ENCODE measurements at places on chromosomes 7 and 10. TPM values are rescaled to one million over a fixed set of nuclear protein-coding genes. Genes with fewer than 3 reads are reported as not detected.

DNA sequence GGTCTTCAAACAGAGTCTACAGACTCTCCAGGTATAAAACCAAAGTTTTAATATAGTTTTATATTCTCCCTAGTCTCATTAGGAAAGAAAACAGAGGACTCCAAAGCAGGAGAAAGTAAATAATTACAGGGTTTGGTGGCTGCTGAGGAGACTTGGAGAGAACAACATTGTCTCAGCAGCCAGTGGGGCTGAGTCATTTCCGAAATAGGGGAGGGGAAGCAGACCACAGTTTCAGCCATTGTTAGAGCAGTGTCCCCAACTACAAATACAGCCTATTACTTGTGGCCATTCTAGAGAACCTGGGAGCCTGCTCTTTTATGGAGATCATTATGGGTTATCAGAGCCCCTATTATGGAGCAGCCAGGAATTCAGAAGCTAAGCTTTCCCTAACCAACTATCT, 44.2 kb upstream of the A1CF start:
- no peak for DNase-seq

- DNase-seq = no peak
Measured at GRCh38 chr10:110218632-110219031, 11.2 kb downstream of the MXI1 start.

GRCh38 chr7:21746949-21747348, 198.8 kb downstream of the CDCA7L start:
- DNase-seq = no peak

DNA sequence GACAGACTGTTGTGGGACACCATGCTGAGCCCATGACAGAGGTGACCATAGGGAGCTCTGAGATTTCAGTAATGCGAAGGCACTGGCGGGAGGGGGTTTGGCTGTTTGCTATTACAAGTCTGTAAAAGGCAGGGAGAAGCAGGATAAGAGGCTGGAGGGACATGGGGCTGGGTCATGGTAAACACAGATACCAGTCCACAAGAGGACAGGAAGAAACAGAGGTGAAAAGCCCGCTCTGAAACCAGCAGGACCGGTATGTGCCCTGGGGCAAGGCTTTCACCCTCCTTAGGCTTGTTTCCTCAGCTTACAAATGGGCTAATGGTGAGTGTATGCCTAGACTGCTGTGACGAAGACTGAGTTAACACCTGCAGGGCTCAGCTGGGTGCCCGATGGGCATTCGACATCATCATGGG, 34.1 kb downstream of the ANXA11 start:
- no peak for DNase-seq

- no peak for DNase-seq
Measured at GRCh38 chr10:43939939-43940820, 291.5 kb upstream of the ZNF32 start.

GRCh38 chr7:45026984-45027773, 27.2 kb downstream of the CCM2 start:
- DNase-seq = no peak

DNA sequence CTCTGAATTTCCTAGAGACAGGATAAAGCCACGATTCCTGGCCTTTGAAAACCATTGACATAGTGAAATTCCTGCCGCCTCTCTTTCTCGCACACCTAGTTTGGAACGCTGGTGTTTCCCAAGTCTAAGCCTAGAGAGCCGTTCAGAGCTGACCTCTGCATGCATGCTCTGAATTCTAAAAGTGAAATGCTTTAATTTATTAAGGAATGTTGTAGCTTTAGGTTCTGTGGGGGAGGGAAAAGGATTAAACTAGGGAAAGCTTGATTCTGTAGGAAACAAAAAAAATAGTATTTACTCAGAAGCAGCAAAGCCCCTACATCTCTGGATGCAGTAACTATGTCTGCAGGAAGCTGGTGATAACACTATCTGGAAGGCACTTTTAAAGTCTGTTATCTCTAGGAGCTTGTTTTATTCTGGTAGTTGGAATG, 27.3 kb downstream of the PFKP start:
- no peak for DNase-seq

- no peak for DNase-seq
Measured at GRCh38 chr10:116683166-116683565, 59.2 kb downstream of the HSPA12A start.

GRCh38 chr7:130894146-130894908, 160.3 kb upstream of the KLF14 start:
- no peak for DNase-seq

DNA sequence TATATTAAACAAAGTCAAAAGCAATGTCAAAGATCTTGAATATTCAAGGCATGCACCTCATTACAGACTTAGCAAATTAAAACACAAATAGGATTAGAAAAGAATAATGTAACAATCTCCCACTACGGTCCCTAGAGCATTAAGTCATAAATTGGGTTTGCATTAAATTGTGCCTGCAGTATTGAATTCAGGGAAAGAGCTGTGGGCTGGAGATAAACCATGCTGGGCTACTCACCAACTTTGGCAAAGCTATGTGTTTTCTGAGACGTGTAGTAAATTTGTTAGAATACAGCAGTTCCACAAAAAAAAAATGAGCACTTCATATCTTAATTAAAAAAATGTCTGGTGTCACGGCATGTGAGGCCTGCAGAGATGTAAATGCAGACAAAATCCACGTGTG, 241.6 kb downstream of the SNX10 start:
- DNase-seq = no peak

- no peak for DNase-seq
Measured at GRCh38 chr10:90130321-90131086, 429.1 kb downstream of the KIF20B start.

GRCh38 chr7:50682079-50682478, 100.6 kb downstream of the GRB10 start:
- no peak for DNase-seq

DNA sequence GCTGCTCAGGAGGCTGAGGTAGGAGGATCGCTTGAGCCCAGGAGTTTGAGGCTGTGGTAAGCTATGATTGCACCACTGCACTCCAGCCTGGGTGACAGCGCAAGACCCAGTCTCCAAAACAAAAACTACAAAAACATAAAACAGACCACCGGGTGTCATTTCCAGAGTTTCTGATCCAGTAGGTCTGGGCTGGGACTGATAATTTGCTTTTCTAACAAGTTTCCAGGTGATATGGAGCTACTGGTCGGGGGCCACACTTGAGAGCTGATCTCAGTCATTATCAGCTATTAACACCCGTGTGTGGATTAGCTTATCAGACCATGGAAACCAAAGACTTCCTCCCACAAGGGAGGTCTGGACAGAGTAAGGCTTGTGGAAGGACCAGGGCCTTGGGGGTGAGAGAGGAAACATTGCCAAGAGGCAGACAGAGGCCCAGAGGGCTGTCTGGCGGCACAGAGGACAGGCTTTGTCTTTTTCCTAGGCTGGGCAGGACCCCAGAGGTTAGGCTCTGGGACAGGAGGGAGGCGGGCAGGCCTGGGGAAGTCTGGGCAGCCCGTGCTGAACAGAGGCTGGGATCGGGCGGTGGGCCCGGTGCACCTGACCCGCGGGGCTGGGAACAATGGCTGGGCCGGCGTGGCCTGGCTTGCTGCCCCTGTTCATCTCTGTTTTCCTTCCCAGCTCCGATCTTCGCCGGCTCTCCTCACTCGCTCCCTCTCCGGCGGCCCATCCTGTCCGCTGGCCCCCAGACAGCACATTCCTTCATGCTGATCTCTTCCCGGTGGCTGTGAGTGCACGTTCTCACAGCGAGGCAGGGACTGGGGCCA, 25.2 kb downstream of the TMEM270 start:
- no peak for DNase-seq

- no peak for DNase-seq
Measured at GRCh38 chr7:90857603-90858002, 261.5 kb downstream of the CDK14 start.

GRCh38 chr7:30697719-30698460, 15.6 kb upstream of the CRHR2 start:
- DNase-seq = no peak

- no peak for DNase-seq
Measured at GRCh38 chr10:129035052-129035827, 431.8 kb upstream of the MGMT start.

DNA sequence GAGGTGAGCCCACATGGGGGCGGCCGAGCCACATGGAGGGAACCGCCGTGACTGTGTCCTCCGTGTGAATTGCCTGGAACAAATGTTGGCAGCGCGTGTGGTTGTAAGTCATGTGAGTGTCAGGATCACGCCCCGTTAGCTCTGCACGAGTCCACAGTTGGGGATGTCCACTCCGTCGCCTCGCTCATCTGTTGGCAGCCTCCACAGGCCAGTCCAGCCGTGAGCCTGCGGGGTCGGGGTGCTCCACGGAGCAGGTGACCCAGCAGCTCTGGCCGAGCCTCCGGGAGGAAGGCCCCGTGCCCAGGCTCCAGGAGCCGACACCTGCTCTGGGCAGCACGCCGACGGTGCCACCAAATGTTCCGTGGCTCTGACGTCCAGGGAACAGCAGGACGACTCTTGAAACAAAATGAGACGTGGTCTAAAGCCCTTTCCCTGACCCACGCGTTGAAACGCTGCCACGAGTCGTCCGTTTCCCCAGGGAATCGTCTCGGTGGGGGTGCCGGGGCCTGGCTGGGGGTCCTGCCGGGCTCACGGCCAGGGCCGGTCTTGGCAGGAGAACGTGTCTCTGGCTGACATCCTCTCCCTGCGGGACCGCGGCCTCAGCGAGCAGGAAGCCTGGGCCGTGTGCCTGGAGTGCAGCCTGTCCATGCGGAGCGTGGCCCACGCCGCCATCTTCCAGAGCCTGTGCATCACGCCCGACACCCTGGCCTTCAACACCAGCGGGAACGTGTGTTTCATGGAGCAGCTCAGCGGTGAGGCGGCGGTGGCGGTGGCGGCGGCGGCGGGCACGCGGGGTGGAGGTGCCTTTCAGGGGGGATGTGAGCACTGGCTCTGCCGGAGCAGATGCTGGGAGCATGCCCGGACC, 7.0 kb downstream of the KNDC1 start:
- DNase-seq = no peak

DNA sequence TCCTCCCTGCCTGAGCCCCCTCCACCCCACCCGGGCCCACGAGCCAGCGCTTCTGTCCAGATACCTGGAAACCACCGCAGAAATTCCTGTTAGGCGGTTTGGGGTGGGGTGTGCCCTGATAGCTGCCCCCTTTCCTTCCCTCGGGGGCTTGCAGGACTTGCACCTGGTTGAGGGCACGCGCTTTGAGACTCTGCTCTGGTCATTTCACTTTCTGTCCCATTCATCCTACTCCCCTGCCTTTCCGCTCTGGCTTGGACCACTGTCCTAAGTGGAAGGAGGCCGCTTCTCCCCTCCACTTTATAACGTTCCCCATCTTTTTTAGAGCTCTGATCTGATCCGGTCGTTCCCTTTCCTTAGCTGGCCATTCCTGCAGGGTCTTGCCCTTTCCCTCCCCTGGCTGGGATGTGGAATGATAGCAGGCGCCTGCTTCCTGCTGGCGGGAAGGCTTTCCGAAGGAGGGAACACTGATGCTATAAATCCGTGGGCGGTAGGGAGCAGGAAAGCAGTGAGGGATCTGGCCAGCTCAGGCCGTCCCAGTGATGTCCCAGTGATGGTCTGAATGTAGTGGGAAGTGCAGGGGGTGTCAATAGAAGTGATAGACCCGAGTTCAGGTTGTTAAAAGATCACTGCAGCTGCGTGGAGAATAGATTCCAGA, 852 bp upstream of the PRKAR1B start:
- no peak for DNase-seq

DNA sequence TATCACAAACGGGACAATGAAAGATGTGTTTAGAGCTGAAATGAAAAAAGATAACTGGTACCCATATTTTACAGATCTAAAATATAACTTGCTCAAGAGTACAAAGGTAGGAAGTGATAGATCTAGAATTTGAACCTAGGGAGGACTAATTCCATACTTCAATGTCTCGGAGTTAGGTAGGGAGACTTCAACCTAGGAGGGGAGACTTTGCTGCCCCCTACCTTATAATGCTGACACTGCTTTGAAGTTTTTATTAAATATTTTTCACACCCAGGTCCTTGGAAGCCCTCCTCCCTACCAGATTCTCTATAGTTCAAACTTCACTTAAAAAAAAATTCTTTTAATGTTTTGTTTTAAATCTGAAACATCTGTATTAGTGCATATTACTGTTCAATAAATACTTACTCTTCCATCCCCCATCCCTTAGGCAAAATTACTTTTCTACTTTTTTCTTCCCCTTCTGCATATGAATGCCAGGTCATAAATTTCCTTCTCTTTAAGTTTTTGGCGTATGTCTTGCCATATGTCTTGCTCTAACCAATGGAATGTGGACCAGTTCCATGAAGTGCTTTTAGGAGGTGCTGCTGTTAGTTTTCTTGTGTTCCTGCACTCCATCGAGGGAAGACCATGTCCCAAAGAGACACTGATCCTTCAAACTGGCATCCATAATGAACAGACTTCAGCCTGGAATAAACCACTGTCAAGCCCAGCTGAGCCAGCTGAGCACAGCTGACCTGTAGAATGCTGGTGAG, 57.8 kb downstream of the MICU1 start:
- DNase-seq = no peak

GRCh38 chr7:100588438-100588837, 2.3 kb downstream of the FBXO24 start:
- no peak for DNase-seq

DNA sequence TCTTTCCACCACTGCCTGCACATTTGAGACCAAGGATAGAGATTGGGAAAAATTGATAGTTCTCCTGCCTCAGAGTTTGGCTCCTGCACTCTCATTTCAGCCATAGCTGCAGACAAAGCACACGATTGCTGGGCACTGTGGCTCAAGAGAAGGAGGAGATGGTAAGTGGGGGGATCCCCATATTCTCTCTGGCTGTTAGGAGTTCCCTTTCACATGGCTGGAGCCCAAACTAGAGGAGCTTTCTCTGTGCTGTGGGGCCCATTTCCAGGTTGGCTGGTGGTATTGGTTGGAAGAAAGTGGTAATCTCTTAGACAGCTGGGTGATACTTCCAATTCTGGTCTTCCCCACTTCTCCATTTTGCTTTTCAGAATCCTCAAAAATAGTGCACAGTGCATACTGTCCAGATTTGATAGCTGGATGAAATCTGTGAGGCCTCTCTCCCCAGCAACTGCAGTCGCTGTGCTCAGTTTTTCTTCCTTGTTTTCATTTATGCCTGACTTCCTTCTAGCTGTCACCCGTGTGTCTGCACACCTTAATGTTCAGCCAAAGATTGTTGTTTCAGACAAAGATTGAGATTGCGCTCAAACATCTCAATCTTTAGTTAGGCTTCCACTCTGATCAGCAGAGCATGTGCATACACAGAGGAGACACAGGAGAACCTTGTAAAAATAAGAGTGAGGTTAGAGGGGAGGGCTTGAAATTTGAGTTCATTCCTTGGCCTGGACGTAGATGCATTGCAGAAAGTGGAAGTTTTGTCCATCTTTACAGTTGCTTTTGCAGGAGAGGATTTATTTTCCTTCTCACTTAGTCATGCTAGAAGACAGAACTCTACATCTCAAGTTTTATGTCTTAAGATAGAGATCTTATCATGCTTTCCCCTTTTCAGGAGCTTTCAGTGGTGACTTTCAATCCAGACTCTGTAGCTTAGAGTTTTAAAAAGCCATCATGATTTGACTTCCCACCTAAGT, 28.6 kb downstream of the RABGEF1 start:
- DNase-seq = no peak

- no peak for DNase-seq
Measured at GRCh38 chr7:33504266-33504665, 374.9 kb downstream of the BBS9 start.

TAS2R41 gene
- 0.24 TPM for total RNA-seq

GPR85 gene
- 0.71 TPM for total RNA-seq

CAV2 gene
- 6.0 TPM for total RNA-seq

DDC gene
- 0.33 TPM for total RNA-seq

PLEKHS1 gene
- under 0.01 TPM for total RNA-seq

ZNF33A gene
- 20.8 TPM for total RNA-seq

OR9A2 gene
- total RNA-seq = not detected

COL26A1 gene
- total RNA-seq = 3.0 TPM

ITGA8 gene
- total RNA-seq = 1.3 TPM

PIP gene
- total RNA-seq = 0.28 TPM

ACBD7 gene
- total RNA-seq = 11.9 TPM

HABP2 gene
- 0.19 TPM for total RNA-seq

PLPP4 gene
- total RNA-seq = 0.14 TPM

MPLKIP gene
- 33.6 TPM for total RNA-seq
